Karpas-422 (cell line): ENCODE measurements at places on chromosomes 5 and 9. TPM values are rescaled to one million over a fixed set of nuclear protein-coding genes. Genes with fewer than 3 reads are reported as not detected.

DNA sequence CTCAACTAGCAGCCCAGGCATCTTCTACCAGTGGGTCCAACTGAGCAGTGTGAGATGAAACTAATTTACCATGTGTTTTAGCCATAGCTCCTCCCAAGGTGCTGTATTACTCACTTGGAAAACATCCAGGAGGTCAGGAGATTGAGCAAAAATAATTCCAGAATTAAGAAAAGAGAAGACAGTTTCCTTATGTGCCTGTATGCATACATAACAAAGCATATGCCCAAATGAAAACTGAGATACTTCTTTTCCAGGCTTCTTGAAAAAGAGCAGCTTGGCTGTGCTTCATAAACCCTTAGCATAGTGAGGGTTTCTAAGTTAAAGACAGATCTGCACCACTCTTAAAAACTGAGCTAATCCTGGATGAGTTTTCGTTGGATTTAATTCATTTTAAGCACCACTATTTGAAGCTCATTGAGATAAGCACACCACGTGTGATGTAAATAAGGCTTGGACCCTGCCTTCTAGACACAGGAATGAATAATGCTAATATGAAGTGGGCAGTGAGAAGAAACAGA is 119.4 kb downstream of the ADAMTS12 start:
- no peak for DNase-seq

GRCh38 chr5:85108471-85108870 is 723.8 kb upstream of the EDIL3 start:
- DNase-seq, result no peak

- DNase-seq, result no peak
Observed at GRCh38 chr5:6926491-6927038, 213.3 kb downstream of the TENT4A start.

GRCh38 chr5:21802869-21803490 is 1050.2 kb downstream of the CDH12 start:
- peak; percentile 73 for DNase-seq

Gene FRMPD1
- 0.07 TPM in 1 of 2 replicates, not detected in the other for total RNA-seq

Gene TMC1
- total RNA-seq, result not detected in 2 replicates

DNA sequence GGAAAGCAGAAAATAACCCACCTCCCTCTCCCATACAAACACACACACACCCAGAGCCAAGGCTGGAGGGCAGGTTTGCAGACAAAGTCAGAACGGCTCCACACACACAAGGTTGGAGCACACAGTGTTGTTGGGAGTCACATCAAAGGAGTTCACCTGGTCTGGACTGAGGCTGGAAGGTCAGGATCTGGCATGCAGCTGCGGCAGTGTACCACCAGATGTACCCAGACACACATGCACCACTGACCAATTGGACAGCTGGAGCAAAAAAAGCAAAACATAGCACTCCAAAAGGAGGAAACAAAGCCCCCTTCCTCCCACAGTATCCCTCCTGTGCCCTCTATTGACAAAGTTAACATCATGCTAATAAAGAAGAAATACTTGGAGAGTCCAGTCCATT is 94.6 kb upstream of the KIF2A start:
- no peak for DNase-seq

DNA sequence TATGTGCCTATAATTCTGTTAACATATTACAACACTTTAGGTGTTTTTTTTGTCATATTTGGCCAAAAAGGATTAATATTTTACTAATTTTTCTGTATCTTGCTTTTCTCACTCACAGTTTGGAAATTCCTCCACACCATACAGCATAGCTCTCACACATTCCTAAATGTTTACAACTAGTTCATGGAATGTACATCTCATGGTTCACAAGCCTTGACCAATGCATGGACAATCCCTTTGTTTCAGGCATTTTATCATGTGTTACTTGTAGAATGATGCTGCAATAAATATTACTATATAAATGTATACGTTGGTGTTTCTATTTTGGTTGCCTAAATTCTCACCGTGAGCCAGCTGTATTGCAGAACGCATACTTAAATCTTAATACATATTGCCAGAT is 80.5 kb upstream of the SPATA31C2 start:
- no peak for DNase-seq

DNA sequence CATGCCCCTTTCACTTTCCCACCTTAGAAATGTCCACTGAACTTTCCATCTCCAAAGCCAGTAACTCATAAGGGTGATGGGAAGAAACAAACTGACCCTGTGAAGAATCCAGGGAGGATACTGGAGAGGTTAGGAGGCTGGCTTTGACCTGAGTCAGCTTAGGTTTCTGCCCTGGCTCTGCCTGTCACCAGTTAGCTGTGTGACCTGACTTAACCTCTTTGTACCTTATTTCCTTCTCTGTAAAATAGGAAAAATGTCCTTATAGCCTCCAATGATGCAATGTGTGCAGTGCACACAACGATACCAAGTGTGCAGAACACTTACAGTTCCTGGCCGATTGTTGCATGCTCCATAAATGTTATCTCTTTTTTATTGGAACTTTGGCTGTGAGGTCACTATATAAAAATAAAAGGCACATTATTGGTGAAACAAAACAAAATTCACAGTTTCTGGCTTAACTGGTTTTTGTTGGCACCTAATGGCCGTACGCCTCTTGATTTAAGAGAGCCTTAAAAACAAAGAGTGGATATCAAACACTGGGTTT is 37.8 kb downstream of the GABRP start:
- DNase-seq, result no peak

- peak; percentile 23 for DNase-seq
Observed at GRCh38 chr5:78644129-78644528, 4.4 kb downstream of the LHFPL2 start.

Gene F2R
- not detected in 2 replicates for total RNA-seq

DNA sequence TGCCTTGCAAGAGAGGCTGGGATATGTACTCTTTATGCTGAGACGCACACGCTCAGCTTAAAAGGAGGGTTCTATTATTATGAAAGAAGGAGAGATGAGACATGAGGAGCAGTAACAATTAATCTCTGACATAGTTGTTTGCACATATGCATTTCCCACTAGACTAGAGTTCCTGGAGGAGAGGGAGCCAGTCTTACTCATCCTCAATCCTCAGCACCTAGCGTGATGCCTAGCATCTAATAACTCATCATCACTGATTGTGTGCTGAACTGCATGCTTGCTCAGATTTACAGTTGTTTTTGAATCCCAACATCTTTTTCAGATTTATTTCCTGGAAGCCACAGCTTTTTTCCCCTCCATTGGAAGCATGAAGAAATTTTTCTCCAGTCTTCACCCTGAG is 35.5 kb downstream of the GCNT4 start:
- no peak for DNase-seq

Gene PPP2R2B
- not detected in 2 replicates for total RNA-seq

DNA sequence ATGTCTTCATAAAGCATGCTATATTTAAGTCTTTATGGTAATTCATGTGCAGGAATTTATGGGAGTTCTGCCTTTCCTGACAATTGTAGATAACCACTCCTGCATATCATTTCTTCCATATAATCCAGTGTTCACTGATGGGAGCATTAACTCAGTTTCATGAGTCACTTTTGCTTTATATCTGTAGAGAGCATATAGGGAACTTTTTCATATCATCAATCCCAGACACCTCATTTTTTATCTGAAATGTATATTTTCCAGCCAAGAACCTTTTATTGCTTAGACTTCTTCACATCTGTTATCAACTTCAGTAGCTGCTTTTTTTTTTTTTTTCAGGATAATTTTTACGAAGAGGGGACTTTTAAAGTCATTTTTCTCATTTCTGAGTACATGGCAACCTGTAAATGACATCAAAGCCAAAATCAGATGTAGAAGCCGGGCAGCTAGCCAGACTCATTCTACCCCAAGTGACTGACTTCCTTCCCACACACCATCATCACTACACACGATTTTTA is 41.1 kb downstream of the NFX1 start:
- DNase-seq, result no peak

DNA sequence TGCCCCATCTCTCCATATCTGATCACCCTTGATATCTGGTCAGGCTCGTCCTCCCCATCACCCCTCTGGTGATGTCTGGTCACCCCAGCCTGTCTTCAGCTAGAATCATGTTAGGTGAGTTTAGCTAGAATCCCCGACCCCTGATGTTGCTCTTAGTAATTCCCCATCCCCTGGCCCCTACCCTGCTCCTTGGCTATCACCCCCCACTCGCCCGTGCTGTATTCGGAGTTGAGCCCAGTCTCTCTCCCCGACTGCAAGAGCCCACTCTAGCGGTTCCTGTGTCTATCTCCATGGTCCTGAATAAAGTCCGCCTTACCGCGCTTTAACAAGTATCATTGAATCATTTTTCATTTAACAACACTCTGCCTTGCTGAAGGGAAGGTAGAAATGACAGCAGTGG is 33.7 kb downstream of the ADAMTS2 start:
- no peak for DNase-seq

DNA sequence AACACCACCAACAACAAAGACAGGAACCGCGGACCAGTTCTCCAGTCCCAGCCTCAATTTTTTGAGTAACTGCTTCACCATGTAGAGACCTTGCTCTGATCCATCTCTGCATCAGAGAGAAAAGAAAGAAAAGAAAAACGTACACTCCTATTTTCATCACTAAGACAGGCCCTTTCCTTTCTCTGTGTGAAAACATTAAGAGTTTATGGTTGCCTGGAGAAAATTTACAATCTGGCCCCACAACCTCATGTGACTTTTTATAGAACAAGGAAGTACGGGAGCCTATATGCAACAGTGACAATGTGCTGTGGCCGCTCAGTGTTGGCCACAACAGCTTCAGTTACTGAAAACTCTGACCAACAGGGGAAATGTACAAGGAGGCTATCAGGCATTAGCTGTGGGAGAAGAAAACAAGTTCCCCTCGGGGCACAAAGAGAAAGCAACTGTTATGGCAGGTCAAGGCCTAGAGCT is 272.9 kb upstream of the PTGER4 start:
- DNase-seq, result no peak

- DNase-seq, result peak; percentile 55
Observed at GRCh38 chr5:10601246-10602030, 37.6 kb downstream of the ANKRD33B start.

DNA sequence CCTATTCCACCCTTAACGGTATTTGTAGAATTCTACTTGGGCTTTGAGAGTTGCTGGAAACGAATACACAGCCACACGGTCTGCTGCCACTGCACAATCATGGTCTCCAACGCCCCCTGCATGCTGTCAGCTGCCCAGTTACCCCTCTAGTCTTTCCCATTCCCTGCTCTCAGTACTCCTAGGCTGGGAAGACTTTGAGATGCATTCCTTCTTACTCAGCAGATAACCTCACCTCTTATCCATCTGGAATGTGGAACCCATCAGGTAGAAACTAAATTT is 92.8 kb downstream of the ANKH start:
- no peak for DNase-seq

DNA sequence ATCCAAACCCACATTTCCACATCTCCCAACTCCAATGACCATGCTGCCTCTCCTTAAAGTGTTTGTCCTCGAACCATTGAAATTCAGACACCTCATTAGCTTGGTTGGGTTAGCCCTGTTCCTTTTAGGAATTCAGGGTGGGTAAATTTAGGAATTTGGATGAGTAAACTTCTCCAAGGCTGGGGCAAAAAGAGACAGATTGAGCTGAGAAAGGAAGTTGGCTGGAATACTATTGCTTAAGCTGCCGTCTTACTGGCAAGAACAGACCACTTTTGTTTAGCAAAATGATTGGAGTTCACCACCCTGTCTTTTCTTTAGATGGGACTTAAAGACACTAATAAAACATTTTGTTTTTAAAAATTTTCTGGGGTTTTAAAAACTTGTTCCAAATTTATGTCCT is 143.6 kb upstream of the GDNF start:
- no peak for DNase-seq

DNA sequence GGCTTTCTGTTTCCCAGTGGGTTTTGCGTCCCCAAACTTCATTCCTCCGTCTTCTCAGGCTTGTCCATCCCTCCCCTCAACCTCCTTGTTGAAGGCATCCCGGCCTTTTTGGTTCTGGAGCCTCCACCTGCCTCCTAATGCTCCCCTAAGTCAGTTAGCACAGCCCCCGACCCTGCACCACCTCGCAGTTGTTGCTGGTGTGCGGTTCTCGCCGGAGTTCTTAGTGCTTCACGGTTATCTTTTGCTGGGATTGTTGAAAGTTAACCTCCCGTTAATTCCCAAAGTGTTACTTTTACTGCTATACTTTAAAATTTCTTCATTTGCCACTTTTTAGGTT is 447 bp downstream of the UBLCP1 start:
- no peak for DNase-seq

Gene OTP
- not detected in 2 replicates for total RNA-seq

Gene CD74
- 5,756 and 8,933 TPM in 2 replicates for total RNA-seq

Gene PCDHA10
- not detected in 2 replicates for total RNA-seq

DNA sequence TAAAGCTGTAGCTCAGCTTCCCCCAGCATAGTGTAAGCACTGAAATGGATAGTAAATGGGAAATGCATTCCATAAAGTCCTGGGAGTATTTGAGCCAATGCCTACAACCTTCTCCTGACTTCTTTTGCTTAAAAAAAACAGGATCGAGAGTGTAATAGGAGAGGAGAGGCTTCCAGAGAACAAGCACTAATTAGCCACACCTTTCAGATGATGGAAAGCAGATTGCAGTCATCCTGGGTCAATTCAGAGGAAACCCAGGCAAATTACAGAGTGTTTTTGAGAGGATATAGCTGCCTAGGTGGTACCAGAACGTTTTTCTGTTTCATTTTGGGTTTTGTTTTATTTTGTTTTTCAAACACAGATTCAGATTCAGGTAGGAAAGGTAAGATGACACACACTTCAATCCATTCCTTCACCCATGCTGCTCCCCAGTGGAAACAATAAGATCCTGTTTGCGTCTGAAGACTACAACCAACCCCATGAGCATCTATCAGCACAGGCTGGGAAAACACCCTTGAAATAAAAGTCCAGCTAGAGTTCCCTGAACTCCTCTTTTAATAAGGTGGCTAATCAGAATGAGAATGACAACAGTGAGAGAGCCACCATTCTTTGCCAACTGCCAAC is 95.6 kb downstream of the RFK start:
- DNase-seq, result no peak

- no peak for DNase-seq
Observed at GRCh38 chr9:85001925-85002324, 332.4 kb downstream of the NTRK2 start.

- DNase-seq, result no peak
Observed at GRCh38 chr5:64323591-64323990, 157.9 kb downstream of the RNF180 start.

- DNase-seq, result no peak
Observed at GRCh38 chr5:76152700-76153099, 69.5 kb downstream of the SV2C start.

DNA sequence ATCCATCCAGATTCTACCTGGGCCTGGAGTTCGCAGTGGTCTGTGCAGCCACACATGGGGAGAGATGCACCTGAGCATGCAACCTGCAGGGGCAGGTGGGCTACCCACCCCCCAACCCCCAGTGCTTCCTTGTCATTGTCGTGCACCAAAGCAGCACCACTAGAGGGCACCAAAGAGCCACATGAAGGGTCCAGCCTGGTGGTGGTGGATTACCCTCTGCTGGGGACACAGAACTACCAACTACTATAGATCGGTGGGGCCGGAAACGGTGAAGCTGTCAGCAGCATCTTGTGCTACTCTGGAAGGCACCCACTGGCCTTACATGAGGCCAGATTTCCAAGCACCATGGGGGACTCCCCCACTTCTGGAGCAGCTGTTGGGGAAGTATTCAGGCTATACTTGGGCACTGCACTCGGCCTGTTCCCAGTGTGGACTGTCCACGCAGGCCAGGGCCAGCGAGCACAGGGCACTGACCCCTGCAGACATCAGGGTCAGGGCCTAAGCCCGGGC is 60.2 kb upstream of the TBC1D2 start:
- peak; percentile 96 for DNase-seq
